ENCODE measurements at places on chromosomes 7 and 10.

DNA sequence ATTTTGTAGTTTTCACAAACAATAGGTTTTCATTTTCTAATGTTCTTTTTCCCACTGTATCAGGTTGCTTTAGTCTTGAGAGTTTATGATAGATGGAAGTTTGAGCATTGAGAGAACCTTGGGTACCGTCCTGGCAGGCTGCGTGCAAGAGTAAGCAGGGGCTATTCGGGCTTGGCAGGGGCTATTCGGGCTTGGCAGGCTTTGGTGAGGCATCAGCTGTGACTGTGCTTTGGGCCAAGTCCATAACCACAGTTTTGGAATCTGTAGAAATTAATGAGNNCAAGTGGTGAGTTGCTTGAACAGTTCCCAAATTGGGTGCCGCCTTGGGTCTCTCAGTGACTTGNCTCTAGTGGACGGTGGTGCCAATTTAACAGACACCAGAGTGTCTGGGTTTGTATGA lies 424.6 kb downstream of the PAXIP1 start:
- DNase-seq: no peak

GRCh38 chr10:130404476-130405055 lies 268.4 kb downstream of the GLRX3 start:
- no peak for DNase-seq

GRCh38 chr10:72334196-72334824 lies 20.4 kb downstream of the DNAJB12 start:
- no peak for DNase-seq

DNA sequence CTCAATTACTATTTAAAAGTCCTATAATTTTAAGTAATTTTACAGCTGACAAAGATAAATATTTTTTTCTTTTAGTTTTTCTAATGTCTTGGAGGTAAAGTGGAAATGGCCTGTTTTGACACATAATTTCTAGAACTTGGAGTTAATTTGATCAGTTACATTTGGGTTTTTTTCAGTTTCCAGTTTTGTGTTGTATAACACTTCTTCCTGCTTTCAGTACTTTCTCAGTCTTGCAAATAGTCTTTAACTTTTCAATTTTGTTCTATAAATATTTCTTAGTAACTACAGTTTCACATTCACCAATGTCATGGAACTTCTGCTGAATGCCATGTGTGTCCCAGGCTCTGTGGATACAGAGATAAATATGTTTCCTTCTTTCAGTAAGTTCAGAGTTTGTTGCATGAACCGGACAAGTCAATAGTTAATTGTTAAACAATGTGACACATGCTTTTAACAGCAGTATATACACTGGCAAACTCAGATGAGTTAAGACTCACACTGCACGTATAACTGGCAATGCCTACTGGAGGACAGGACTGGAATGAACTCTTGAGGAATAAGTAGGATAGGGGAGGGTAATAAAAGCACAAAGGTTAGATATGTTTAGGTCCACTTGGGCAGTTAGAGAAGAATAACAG lies 4.6 kb downstream of the SHOC2 start:
- no peak for DNase-seq

- no peak for DNase-seq
Measured at GRCh38 chr10:12945690-12946359, 55.7 kb downstream of the CCDC3 start.

- no peak for DNase-seq
Measured at GRCh38 chr10:98886686-98887085, 349.0 kb downstream of the HPSE2 start.

DNA sequence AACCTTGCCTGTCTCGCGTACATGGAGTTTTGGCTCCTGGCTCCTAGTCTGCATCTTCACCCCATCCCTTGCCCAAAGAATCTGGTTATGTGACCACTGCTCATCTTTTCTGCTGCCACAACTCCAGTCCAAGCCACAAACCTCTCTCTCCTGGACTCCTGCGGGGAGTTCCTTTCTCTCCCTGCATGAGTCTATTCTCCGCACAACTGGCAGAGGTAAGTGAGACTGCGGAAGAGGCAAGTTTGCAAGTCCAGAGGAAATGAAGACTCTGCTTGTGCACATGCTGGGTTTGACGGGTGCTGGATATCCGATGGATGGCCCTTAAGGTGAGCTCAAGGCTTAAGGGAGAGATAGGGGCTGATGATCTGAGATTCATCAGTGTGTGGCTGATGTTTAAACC lies 61.0 kb downstream of the TRUB1 start:
- no peak for DNase-seq

DNA sequence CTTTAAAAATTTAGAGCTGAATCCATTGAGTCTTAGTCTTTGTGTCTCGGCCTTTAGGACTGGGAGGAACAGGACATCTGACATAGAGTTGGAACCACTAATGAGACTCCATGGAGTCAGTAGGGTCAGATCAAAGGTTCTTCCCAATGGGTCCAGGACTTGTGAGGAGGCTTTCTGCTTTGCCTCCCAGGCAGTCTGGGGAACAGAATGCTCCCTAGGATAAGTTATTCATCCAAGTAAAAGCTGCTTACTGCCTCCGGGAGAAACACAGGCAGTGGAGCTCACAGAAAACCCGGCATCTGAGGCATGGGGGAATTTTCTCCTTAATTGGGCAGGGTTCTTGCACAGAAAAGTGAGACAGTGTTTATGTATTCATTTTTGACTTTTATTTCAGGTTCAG lies 216.4 kb downstream of the SEC23IP start:
- no peak for DNase-seq

- DNase-seq: no peak
Measured at GRCh38 chr7:28980451-28981160, 22.5 kb upstream of the TRIL start.

DNA sequence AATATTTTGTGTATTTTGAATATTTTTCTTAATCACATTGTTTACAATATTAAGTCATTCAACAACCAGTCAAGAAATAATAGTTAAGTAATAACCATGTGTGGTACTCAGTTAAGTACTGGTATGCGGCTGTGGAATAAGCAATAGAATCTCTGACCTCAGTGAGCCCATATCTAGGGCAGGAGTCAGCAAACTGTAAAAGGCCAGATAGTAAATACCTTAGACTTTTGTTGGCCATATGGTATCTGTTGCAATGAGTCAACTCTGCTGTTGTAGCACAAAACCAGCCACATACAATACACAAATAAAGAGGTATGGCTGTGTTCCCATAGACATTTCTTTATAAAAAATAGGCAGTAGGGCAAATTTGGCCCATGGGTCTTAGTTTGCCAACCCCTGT lies 311.6 kb upstream of the SEMA3A start:
- DNase-seq: no peak

GRCh38 chr10:5537684-5538083 lies 12.9 kb downstream of the CALML3 start:
- DNase-seq: no peak

- DNase-seq: no peak
Measured at GRCh38 chr7:47357361-47357760, 224.6 kb downstream of the TNS3 start.

GRCh38 chr10:43202657-43203447 lies 64.0 kb downstream of the RASGEF1A start:
- peak; percentile 69 for DNase-seq

DNA sequence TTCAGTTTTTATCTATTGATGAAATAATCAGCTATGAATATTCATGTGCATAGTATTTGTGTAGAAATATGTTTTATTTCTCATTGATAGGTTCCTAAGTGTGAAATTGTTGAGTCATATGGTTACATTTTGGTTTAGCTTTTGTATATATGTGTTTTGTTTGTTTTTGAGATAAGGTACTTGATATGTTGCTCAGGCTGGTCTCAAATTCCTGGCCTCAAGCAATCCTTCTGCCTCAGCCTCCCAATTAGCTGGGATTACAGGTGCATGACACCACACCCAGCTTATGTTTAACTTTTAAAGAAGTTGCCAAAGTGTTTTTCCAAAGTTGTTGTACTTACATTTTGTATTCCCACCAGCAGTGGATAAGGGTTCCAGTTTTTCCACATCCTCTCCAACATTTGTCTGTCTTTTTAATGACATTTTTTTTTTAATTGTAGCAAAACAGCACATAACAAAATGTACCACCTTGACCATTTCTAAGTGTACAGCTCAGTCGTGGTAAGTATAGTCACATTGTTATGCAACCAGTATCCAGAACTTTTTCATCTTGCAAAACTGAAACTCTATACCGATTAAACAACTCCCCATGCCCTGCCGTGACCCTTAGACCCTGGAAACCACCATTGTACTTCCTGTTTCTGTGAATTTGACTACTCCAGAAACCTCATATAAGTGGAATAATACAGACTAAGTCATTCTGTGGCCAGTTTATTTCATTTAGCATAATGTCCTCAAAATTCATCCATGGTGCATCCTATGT lies 12.6 kb upstream of the UBE2D1 start:
- no peak for DNase-seq

DNA sequence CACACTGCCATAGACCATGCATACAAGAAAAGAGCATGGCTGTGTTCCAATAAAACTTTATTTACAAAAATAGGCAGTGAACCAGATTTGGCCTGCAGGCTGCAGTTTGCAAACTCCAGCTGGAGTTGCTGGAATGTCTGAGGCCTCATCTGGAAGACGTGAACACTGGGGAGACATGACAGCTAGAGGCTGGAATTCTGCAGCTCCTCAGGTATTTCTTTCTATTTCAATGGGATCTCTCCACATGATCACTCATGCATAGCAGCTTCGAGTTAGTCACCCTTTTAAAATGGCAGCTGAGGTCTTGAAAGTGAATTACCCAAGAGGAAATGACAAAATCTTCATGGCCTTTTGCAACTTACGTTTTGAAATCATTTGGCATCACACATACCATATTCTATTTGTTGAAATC lies 52.6 kb upstream of the BET1 start:
- DNase-seq: peak; percentile 53

DNA sequence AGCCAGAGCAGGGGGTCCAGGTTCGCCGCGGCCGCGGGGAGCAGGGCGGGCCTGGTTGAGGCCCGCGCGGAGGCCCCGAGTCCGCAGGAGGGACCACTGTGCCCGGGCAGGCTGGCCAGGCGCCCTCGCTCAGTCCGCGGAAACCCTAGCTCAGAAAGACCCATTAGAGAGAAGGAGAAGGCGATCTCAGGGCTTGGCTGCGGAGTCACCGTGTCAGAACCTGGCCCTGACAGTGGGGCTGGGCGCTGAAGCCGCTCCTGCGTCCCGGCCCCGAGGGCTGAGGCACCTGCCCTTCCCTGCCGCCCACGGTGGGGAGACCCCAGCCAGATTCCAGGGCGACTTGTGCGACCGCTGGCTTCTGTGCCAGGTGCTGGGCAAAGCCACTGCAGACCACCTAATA lies 14.2 kb upstream of the EGFR start:
- no peak for DNase-seq

DNA sequence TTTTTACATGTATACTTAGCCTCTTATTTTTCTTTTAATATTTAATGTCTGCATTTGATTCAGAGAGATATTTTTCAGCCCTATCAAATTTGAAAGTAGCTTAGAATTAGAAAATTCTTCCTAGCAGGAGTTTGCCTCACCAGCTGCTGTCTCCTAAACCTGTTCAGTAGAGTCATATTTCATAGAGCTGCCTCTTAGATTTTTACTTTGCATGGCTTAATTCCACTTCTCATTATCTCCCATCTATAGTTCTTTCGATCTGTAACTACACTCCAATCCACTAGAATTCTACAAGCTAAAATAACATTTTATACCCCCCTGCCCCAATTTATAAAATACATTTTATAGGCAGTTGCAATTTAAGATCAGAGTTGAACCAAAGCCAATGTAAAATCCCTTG lies 227.0 kb downstream of the ANK3 start:
- DNase-seq: no peak

- no peak for DNase-seq
Measured at GRCh38 chr7:23672033-23672432, 8.0 kb upstream of the FAM221A start.

GRCh38 chr10:79268161-79268601 lies 79.1 kb upstream of the PPIF start:
- DNase-seq: peak; percentile 72

GRCh38 chr10:6025683-6026255 lies 36.4 kb downstream of the IL2RA start:
- DNase-seq: no peak

GRCh38 chr7:20560325-20561180 lies 54.9 kb upstream of the ABCB5 start:
- DNase-seq: no peak

DNA sequence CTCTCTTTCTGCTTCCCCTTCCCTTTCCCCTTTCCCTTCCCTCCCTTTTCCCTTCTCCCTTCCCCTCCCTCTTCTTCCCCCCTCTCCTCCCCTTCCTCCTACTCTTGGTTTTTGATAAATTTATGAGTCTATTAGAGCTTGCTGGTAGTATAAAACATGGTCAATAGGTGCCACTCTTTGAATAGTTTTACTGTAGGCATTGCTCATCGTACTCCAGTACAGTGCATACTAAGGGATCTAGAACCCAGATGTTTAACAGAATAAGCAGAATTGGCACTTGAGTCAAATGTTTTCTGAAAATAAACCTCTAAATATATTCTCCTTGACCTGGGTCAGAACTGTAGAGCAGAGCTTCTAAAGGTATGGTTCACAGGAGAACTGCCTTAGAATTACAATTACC lies 126.7 kb downstream of the SORCS3 start:
- no peak for DNase-seq

GRCh38 chr10:42969147-42969546 lies 107.7 kb upstream of the RET start:
- DNase-seq: no peak

DNA sequence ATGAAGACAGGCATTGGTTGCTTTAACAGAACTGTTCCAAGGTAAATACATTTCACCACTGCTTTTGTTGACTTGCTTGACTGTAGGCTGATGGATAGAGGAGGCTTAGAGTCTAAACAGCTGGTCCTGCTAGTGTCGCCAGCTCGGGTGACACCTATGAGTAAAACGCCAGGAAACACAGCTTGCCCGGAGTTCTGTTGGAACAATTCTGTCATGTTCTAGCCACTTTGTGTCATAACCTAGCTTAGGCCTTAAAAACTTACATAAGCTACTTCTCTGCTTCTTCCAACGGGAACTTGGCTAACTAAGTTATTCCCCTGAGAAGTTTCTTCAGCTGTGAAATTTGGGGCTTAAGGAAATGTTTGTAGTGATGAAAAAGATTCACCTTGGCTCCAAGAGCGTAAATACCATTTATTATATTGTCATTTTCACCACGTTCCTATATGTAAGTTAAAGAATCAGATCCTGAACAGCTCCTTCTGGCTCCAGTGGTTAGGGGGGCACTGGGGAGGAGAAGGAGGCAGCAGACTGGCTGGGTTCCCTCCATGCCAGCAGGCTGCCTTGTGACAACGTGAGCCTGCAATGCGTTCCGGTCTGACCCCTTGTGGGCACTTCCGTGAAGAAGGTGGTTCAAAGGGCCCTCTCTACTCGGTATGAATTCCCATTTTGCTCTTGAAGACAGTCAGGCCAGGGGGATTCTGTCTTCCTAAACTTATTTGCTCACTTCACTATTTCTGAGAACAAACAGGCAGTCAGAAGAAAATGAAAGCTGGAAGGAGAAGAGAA lies 253.2 kb downstream of the BMPER start:
- DNase-seq: no peak

GRCh38 chr7:104643587-104644217 lies 315.3 kb downstream of the LHFPL3 start:
- DNase-seq: peak; percentile 27
